ENCODE measurements at places on chromosomes 16 and 17. TPM values are rescaled to one million over a fixed set of nuclear protein-coding genes. Genes with fewer than 3 reads are reported as not detected.
A peak's percentile ranks its signal among the peaks of the same experiment; 100 is the strongest.

- DNase-seq = no peak
- H3K36me3 ChIP-seq = no peaks in the 10 kb centered on the region
- no peak overlapping the region for H3K4me3 ChIP-seq
- no peaks in the 10 kb centered on the region for H3K4me1 ChIP-seq
- no peak overlapping the region for H3K27ac ChIP-seq
- no peaks in the 10 kb centered on the region for H3K27me3 ChIP-seq
Measured at GRCh38 chr17:5794385-5794784, 210.1 kb upstream of the NLRP1 start.

- H3K4me3 ChIP-seq = no peak overlapping the region
- no peaks in the 10 kb centered on the region for H3K27me3 ChIP-seq
- peaks cover 14% of the 10 kb centered on the region for H3K4me1 ChIP-seq
- peak overlapping the region; percentile 65 for H3K27ac ChIP-seq
- DNase-seq = peak; percentile 25
Measured at GRCh38 chr16:25134166-25134700, 22.7 kb downstream of the LCMT1 start.

- H3K4me3 ChIP-seq = no peak overlapping the region
- no peak overlapping the region for H3K27ac ChIP-seq
- no peaks in the 10 kb centered on the region for H3K4me1 ChIP-seq
- H3K36me3 ChIP-seq = no peaks in the 10 kb centered on the region
Measured at GRCh38 chr16:82655072-82655714, 28.4 kb downstream of the CDH13 start.

HS3ST6 gene
- polyA plus RNA-seq = not detected

SLC4A1 gene
- polyA plus RNA-seq = 0.04 TPM

DNA sequence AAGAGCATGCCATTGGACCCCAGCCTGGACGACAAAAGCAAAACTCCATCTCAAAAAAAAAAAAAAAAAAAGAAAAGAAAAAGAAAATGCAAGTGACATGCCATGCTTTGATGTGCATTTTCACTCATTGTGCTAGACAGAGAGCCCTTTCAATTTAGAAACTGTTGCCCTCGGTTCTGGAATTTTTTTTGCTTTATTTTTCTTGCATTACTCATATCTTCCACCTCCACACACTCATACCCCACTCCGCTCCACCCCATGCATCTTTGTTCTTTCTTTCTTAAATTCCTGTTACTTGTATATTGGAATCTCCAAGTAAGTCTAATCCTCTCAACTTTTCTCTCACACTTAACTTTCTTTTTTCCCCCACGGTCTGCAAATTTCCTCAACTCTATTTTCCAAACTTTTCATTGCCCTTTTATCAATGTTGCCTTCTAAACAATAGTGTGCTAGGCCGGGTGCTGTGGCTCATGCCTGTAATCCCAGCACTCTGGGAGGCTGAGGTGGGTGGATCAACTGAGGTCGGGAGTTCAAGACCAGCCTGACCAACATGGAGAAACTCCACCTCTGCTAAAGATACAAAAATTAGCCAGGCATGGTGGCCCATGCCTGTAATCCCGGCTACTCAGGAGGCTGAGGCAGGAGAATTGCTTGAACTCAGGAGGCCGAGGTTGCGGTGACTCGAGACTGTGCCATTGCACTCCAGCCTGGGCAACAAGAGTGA lies 16.8 kb upstream of the SUZ12 start:
- H3K27ac ChIP-seq = no peak overlapping the region
- DNase-seq = no peak
- no peaks in the 10 kb centered on the region for H3K36me3 ChIP-seq
- H3K27me3 ChIP-seq = peaks cover 23% of the 10 kb centered on the region

Data from CD14-positive monocyte (primary cell).